ENCODE measurements at places on chromosomes 3 and 15. TPM values are rescaled to one million over a fixed set of nuclear protein-coding genes. Genes with fewer than 3 reads are reported as not detected.

The COX5A gene
- total RNA-seq, result 804 TPM

The CELSR3 gene
- 0.22 TPM for total RNA-seq

The FMN1 gene
- total RNA-seq, result 2.2 TPM

The ATP2B2 gene
- total RNA-seq, result 0.13 TPM

The PPP1R14D gene
- not detected for total RNA-seq

The HDC gene
- 1.00 TPM for total RNA-seq

The AZI2 gene
- total RNA-seq, result 38.3 TPM

The GOLGA6B gene
- not detected for total RNA-seq

The PCOLCE2 gene
- total RNA-seq, result 42.2 TPM

The AGTR1 gene
- total RNA-seq, result 0.67 TPM

The SLC9C1 gene
- total RNA-seq, result 3.9 TPM

The GPR62 gene
- total RNA-seq, result 0.16 TPM

The SLC51A gene
- total RNA-seq, result 0.51 TPM

The HRG gene
- not detected for total RNA-seq

The LRRN1 gene
- 0.59 TPM for total RNA-seq

The STARD5 gene
- total RNA-seq, result 1.3 TPM

The DCBLD2 gene
- total RNA-seq, result 67.7 TPM

The ZBTB20 gene
- 84.2 TPM for total RNA-seq

The MEF2A gene
- 195 TPM for total RNA-seq

The NGLY1 gene
- 29.3 TPM for total RNA-seq

The GATM gene
- total RNA-seq, result 40.0 TPM

The GOLGA8Q gene
- total RNA-seq, result 1.1 TPM

The SLC2A2 gene
- total RNA-seq, result not detected

The GLDN gene
- total RNA-seq, result 20.6 TPM

The ACOX2 gene
- total RNA-seq, result 31.2 TPM

The EFHB gene
- 0.59 TPM for total RNA-seq

The AGBL1 gene
- 0.19 TPM for total RNA-seq

The CCR3 gene
- not detected for total RNA-seq

The GRM7 gene
- not detected for total RNA-seq

The ITGA11 gene
- total RNA-seq, result 9.3 TPM

The MNS1 gene
- total RNA-seq, result 2.0 TPM

The NPAP1 gene
- not detected for total RNA-seq

The C2CD4A gene
- 0.05 TPM for total RNA-seq
